ENCODE measurements at places on chromosomes 5 and 9.

GRCh38 chr5:30279237-30279636, 914.2 kb upstream of the CDH6 start:
- no peak for DNase-seq

DNA sequence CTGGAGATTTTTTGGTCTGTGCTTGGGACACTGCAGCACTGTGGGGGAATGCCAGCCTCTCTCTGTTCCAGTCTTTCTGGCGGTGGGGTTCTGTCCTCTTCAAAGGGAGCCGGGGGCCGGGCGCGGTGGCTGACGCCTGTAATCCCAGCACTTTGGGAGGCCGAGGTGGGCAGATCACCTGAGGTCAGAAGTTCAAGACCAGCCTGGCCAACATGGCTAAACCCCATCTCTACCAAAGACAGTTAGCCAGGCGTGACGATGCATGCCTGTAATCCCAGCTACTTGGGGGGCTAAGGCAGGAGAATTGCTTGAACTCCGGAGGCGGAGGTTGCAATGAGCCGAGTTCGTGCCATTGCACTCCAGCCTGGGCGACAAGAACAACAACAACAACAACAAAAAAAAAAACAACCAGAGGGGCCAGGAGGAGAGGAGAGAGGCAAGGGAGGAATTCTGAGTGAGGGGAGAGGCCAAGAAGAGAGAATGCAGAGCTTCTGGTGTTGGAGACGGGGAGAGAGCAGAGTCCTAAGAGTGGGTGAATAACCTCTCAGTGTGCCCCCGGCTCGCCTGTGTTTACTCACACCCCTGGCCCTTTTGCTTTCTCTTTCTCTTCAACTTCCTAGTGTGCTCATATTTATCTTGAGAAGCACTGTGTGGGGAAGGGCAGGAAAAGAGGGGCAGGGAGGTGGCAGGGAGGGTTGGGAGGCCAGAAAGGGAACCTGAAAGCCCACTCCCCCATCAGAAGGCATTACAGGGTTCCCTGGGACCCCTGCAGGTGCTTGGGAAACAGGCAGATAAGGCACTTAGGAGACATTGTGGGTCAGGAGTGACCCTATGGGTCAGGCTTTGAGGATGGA, 3.2 kb upstream of the SET start:
- DNase-seq: no peak

DNA sequence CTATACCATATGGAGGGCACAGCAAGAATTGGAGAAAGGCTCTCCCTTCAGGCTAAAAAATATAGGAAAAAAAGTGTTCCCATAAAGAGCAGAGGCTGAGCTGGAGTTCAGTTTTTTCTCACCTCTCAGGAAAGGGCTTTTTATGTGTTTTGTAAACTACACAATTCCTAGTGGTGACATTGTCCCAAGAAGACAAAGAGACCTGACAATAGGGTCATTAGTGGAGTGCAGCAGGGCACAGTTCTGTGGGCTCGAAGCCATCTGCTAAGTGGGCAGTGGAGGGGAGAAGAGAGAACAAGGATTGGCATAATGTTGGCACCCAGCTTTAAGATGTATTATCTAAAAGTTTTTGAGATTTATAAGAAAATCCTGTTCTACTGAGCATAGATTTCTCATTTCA, 162.5 kb downstream of the HCN1 start:
- DNase-seq: no peak

- no peak for DNase-seq
Observed at GRCh38 chr5:173310861-173311785, 17.1 kb downstream of the STC2 start.

DNA sequence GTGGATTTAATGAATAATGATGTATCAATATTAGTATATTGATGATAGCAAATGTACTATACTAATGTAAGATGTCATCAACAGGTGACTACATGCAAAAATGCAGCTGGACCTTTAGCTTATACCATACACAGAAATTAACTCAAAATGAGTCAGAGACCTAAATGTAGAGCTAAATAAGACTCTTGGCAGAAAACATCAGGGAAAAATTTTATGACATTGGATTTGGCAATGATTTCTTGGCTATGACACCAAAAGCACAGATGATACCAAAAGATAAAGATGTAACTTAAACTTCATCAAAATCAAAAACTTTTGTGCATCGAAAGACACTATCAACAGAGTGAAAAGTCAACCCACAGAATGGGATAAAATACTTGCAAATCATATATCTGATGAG, 64.0 kb upstream of the CCL21 start:
- DNase-seq: no peak

- no peak for DNase-seq
Observed at GRCh38 chr9:14981291-14981950, 71.2 kb upstream of the FREM1 start.

- no peak for DNase-seq
Observed at GRCh38 chr5:176535101-176535663, 2.0 kb downstream of the RNF44 start.

Measured in NCI-H1930 (cell line).